ENCODE measurements at places on chromosomes 12 and 14.

- no peaks in the 10 kb centered on the region for H3K36me3 ChIP-seq
- H3K27ac ChIP-seq, result no peak overlapping the region
- no peak for DNase-seq
- H3K4me3 ChIP-seq, result no peak overlapping the region
Observed at GRCh38 chr12:67048371-67048770, 220.8 kb upstream of the CAND1 start.

DNA sequence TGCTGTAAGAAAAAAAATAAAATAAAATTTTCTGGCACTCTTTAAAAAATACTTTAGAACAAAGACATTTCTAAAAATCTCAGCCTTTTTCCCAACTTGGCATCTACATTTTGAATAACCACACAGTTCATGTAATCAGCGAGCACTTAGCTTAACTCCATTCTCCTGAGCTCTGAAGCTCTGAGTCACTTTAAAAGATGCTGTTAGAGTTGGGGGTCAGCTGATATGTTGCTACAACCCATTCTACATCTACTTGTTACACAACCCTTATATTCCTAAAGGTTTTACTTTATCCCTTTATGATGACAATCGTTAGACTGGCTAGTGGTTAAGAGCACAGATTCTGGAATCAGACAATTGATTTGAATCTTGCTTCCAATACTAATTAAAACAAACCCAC lies 48.3 kb downstream of the SLC41A2 start:
- no peaks in the 10 kb centered on the region for H3K36me3 ChIP-seq
- no peaks in the 10 kb centered on the region for H3K27me3 ChIP-seq
- no peak for DNase-seq
- H3K27ac ChIP-seq, result no peak overlapping the region
- no peaks in the 10 kb centered on the region for H3K4me1 ChIP-seq

GRCh38 chr14:35234012-35234805 lies 58.0 kb upstream of the PSMA6 start:
- DNase-seq, result no peak
- H3K27me3 ChIP-seq, result no peaks in the 10 kb centered on the region
- H3K4me1 ChIP-seq, result peaks cover 48% of the 10 kb centered on the region
- no peak overlapping the region for H3K4me3 ChIP-seq

DNA sequence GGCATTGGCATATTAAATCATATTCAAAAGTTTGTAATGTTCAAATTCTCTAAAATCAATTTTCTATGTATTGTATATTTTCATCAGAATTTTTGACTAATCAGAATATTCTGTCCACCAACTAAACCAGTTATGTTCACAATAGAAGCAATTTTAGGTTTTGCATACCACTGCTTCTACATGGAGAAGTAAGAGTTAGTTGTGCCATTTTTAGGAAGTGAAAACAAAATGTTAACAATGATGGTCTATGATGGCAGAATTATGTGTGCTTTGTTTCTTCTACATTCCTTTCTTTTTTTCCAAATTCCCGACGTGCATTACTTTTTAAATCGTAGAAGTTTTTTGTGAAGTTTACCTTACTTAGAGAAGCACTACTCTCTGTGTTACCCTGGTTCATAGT lies 29.5 kb downstream of the ABHD12B start:
- H3K4me1 ChIP-seq, result no peaks in the 10 kb centered on the region
- H3K27ac ChIP-seq, result no peak overlapping the region
- H3K4me3 ChIP-seq, result no peak overlapping the region
- no peak for DNase-seq
- no peaks in the 10 kb centered on the region for H3K27me3 ChIP-seq

- H3K4me3 ChIP-seq, result no peak overlapping the region
- no peaks in the 10 kb centered on the region for H3K27me3 ChIP-seq
- DNase-seq, result no peak
- H3K4me1 ChIP-seq, result peaks cover 40% of the 10 kb centered on the region
Observed at GRCh38 chr14:100372357-100373048, 49.4 kb downstream of the SLC25A47 start.

DNA sequence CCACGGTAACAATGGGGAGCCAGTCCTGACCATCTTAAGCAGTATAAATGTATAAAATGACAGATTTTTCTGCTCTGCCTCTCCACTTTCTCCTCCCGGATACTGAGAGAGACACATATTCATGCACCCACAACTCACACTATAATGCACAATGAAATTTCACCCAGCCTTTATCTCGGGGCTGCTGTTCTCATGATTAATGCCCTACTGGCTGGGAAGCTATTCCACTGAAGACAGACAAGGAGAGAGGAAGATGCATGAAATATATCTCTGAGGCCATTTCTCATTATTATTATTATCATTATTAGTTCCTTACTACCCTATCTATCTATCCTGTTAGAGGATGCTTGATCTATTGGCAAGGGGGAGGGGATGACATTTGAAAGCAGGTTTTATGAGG lies 501.7 kb downstream of the DIO2 start:
- H3K4me3 ChIP-seq, result no peak overlapping the region
- no peak overlapping the region for H3K27ac ChIP-seq
- H3K36me3 ChIP-seq, result no peaks in the 10 kb centered on the region
- DNase-seq, result no peak

GRCh38 chr12:123027726-123028445 lies 47.4 kb downstream of the ARL6IP4 start:
- H3K4me3 ChIP-seq, result no peak overlapping the region
- no peaks in the 10 kb centered on the region for H3K27me3 ChIP-seq
- peaks cover 38% of the 10 kb centered on the region for H3K4me1 ChIP-seq
- peaks cover 2% of the 10 kb centered on the region for H3K36me3 ChIP-seq
- H3K27ac ChIP-seq, result no peak overlapping the region

- H3K36me3 ChIP-seq, result no peaks in the 10 kb centered on the region
- DNase-seq, result no peak
- no peak overlapping the region for H3K4me3 ChIP-seq
Observed at GRCh38 chr12:87985069-87985675, 44.0 kb downstream of the C12orf50 start.

DNA sequence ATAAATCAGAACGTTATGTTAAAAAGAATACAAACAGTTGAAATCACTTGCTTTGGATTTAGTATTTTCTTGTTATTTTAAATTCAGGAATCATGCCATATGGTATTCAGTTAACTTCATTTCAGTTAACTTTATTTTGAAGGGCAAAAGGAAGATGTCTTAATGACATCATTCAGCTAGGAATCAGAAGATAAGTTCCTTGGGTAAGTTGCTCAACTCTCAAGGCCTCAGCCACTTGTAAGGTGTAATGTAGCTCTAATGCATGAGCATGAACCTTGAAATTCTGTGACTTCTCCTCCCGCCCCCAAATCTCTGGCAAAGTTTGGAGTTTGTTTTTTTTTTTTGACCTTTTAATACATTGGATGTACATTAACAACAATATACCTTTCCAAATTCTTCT lies 42.6 kb downstream of the FRS2 start:
- no peaks in the 10 kb centered on the region for H3K4me1 ChIP-seq
- H3K4me3 ChIP-seq, result no peak overlapping the region
- no peak overlapping the region for H3K27ac ChIP-seq

GRCh38 chr14:95784137-95784536 lies 70.2 kb upstream of the TCL1A start:
- no peak overlapping the region for H3K27ac ChIP-seq
- no peaks in the 10 kb centered on the region for H3K36me3 ChIP-seq
- DNase-seq, result peak; percentile 12
- no peaks in the 10 kb centered on the region for H3K27me3 ChIP-seq
- H3K4me1 ChIP-seq, result no peaks in the 10 kb centered on the region
- H3K4me3 ChIP-seq, result no peak overlapping the region

- no peaks in the 10 kb centered on the region for H3K4me1 ChIP-seq
- H3K27ac ChIP-seq, result no peak overlapping the region
- no peak overlapping the region for H3K4me3 ChIP-seq
- no peaks in the 10 kb centered on the region for H3K36me3 ChIP-seq
- DNase-seq, result no peak
Observed at GRCh38 chr14:71610797-71611196, 321.4 kb upstream of the RGS6 start.

DNA sequence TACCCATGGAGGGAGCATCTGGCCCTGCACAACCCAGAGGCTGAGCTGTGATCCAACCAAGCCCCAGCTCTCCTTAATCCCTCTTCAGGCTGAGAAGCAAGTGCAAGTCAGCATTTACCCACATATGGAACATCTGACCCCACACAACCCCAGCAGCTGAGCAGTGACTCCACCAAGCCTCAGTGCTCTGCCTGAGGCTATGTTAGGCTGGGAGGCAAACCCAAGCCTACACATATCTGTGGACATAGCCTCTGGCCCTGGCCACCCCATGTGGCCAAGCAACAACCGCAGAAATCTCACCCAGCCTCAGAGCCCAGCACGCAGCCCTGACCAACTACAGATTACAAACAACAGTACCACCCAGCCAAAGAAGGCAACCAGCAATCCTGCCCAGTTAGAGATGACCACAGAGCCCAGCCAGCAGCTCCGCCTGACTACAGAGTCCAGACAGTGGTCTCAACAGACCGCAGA lies 142.8 kb downstream of the NUAK1 start:
- peaks cover 3% of the 10 kb centered on the region for H3K27me3 ChIP-seq
- H3K4me1 ChIP-seq, result no peaks in the 10 kb centered on the region
- no peak overlapping the region for H3K4me3 ChIP-seq
- DNase-seq, result no peak
